ENCODE measurements at places on chromosomes 4 and X. TPM values are rescaled to one million over a fixed set of nuclear protein-coding genes. Genes with fewer than 3 reads are reported as not detected.

DNA sequence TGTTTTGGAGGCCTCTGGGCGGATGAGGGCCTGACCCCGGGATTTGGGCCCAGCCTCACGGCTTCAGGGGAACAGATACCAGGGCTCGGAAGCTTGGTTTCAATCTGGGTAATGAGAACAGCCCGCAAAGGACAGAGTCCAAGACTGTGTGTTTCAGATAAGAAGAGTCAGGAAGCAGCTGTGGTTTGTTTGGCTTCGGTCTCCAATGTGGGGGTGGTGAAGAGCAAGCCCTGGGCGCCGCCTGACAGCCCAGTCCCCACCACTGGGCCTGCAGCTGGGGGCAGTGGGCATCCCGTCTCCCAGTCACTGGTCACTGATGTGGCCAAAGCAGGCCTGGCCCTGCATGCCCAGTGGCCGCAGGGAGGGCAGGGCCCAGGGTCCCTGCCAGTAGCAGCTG is 9.1 kb downstream of the WFS1 start:
- H3K4me3 ChIP-seq, result no peak overlapping the region
- H3K27me3 ChIP-seq, result no peaks in the 10 kb centered on the region
- H3K4me1 ChIP-seq, result no peaks in the 10 kb centered on the region
- no peaks in the 10 kb centered on the region for H3K36me3 ChIP-seq
- no peak for DNase-seq

FBXO8 gene
- total RNA-seq, result 22.9 TPM

GPR119 gene
- not detected for total RNA-seq

TASL gene
- 0.35 TPM for total RNA-seq

- peaks cover 32% of the 10 kb centered on the region for H3K4me1 ChIP-seq
- no peak for DNase-seq
- peak overlapping the region; percentile 81 for H3K27ac ChIP-seq
- H3K27me3 ChIP-seq, result no peaks in the 10 kb centered on the region
- no peak overlapping the region for H3K4me3 ChIP-seq
- peaks cover 2% of the 10 kb centered on the region for H3K36me3 ChIP-seq
These were observed 20.2 kb downstream of the SYAP1 start for GRCh38 chrX:16739574-16739973.

DNA sequence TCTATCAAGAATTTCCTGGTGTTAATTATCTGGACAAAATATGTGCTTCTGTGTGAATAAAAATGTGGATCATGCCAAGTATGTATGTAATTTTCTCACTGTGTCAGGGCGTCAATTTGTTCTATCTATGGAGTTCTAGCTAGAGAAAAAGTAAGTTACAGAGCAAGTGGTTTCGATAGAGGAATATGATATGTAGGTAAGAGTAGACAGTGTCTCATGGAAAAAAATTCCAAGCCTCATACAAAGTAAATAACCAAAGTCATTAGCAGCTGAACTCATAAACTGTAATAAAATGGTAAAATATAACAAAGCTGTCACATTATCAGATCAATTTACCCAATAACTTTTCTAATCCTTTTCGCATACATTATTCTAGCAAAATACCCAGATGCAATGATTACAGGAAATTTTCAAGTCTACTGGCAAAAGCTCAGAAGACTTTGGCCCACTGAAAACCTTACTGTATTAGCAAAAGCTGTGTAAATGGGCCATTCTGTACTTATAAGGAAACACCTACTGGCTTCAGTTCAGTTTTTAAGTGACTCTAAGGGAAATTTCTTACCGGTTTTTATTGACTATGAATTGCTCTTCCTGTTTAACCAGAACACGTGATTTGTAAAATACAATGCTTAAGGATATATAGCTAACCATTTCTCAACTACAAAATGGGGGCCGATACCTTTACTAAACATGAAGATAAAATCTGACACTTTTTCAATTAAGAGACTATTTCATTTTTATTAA is 121.0 kb upstream of the ARSJ start:
- H3K4me1 ChIP-seq, result no peaks in the 10 kb centered on the region
- H3K27ac ChIP-seq, result no peak overlapping the region
- H3K4me3 ChIP-seq, result no peak overlapping the region
- no peaks in the 10 kb centered on the region for H3K27me3 ChIP-seq

GPAT3 gene
- 5.7 TPM for total RNA-seq

DNA sequence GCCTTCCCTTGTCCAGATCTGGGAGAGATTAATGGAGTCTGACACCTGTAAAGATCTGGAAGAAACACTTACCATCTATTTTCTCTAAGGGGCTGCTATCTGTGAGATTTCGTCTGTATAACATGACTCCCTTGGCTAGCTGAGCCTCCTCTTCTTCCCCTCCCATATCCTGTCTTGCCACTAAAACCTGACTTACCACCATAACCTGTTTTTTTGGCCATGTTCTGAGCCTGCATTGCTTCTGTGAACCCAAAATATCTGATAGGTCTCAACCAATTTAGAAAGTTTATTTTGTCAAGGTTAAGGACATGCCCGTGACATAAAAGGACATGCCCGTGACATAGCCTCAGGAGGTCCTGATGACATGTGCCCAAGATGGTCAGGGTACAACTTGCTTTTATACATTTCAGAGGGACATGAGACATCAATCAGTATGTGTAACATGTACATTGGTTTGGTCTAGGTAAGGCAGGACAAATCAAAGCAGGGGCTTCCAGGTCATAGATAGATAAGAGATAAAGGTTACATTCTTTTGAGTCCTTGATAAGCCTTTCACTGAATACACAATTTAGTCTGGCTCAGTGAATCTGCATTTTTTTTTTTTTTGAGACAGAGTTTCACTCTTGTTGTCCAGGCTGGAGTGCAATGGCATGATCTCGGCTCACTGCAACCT is 11.4 kb downstream of the MGST2 start:
- H3K4me1 ChIP-seq, result no peaks in the 10 kb centered on the region
- H3K27ac ChIP-seq, result no peak overlapping the region
- DNase-seq, result no peak
- no peaks in the 10 kb centered on the region for H3K36me3 ChIP-seq

CXorf49 gene
- total RNA-seq, result not detected

GRCh38 chrX:11059933-11060332 is 51.2 kb upstream of the HCCS start:
- H3K4me3 ChIP-seq, result no peak overlapping the region
- H3K27me3 ChIP-seq, result no peaks in the 10 kb centered on the region
- H3K4me1 ChIP-seq, result no peaks in the 10 kb centered on the region
- no peak for DNase-seq
- H3K36me3 ChIP-seq, result no peaks in the 10 kb centered on the region

DNA sequence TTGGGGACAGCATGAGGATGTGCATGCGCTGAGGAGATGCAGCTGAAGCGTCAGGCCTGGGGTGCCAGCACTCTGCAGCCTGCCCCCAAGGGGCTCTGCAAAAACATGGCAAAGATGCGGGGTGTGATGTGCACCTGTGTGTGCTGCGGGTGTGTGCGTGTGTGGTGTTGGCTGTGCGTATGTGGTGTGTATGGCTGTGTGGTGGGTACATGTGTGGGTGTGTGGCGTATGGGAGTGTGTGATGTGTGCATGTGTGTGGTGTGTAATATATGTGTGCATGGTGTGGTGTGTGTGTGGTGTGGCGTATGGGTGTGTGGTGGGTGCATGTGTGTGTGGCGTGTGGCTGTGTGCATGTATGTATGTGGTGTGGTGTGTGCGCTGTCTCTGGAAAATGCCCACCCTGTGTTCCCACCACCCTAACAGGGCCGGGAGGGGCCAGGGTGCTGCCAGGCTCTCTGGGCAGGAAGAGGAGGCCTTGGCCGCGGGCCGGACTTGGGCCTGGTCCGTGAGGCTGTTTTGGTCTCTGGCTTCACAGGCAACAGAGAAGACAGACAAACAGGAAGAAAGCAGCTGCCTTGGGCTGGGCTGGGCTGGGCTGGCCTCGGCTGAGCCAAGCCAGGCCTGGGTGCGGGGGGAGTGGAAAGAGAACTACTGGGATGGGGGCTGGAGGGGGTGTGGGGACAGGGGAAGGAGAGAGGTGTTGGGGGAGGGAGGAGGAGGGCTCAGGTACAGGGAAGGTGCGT is 1.1 kb upstream of the AVPR2 start:
- no peaks in the 10 kb centered on the region for H3K27me3 ChIP-seq
- H3K36me3 ChIP-seq, result no peaks in the 10 kb centered on the region
- DNase-seq, result no peak

DNA sequence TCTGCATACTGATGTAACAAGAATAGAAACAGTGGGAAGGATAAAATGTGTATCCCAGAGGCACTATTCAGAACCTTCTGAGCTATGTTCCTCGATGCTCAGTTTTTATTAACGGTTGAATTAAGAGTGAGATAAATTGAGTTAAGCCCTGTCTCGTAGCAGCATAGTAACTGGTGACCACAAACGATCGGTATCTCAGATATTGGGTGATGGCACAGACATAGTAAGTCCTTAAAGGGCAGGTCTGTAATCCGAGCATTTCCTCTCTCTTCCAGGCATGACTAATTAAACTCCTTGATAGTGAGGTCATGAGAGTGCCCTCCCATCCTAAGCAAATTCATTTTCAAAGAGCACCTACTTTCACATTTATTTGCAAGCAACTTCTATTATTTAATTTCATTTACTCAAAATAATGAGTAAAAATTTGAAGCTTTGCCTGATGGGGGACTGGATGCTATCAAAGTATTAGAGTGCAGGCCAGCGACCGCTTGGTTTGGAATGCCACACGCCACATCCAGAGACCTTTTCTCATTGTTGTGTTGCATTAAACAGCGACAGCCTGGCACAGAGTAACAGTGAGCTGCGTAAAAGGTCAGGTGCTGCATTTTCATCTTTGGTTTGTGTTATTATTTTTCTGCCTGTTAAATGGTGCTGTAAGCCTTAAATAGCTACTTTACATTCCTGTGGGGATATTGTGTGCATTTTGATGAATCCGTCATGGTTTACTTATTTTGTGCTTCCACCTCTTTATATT is 101.9 kb downstream of the PCDH7 start:
- DNase-seq, result no peak
- no peaks in the 10 kb centered on the region for H3K4me1 ChIP-seq
- no peaks in the 10 kb centered on the region for H3K36me3 ChIP-seq

HOPX gene
- 0.42 TPM for total RNA-seq

DNA sequence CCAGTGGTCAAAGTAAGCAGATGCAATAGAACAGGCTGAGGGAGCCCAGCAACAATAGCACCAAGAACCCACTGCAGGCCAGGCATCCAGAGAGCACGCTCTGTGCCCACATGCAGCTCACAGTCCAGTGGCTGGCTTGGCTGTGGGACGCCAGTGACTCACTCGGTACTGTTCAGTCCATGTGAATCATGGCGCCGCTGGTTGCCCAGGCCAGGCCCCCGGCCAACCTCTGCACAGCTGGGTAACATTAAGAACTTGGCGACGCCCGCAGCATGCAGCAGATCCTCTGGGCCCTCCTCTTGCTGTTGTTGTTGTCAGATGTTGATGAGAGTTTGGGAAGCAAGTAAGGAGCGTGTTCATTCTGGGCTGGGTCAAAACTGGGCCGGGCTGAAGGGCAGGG is 60.5 kb downstream of the MSX1 start:
- no peak overlapping the region for H3K4me3 ChIP-seq
- no peaks in the 10 kb centered on the region for H3K4me1 ChIP-seq
- no peak for DNase-seq
- no peaks in the 10 kb centered on the region for H3K27me3 ChIP-seq
- H3K36me3 ChIP-seq, result no peaks in the 10 kb centered on the region

- DNase-seq, result peak; percentile 62
- H3K4me3 ChIP-seq, result peak overlapping the region; percentile 18
- H3K27me3 ChIP-seq, result no peaks in the 10 kb centered on the region
- no peak overlapping the region for H3K27ac ChIP-seq
- no peaks in the 10 kb centered on the region for H3K4me1 ChIP-seq
- no peaks in the 10 kb centered on the region for H3K36me3 ChIP-seq
These were observed 10.4 kb upstream of the TSPYL2 start for GRCh38 chrX:53071604-53072417.

CCSER1 gene
- 0.74 TPM for total RNA-seq

GRCh38 chrX:80016182-80016581 is 1.6 kb downstream of the TBX22 start:
- no peaks in the 10 kb centered on the region for H3K27me3 ChIP-seq
- DNase-seq, result no peak
- H3K27ac ChIP-seq, result no peak overlapping the region
- H3K4me1 ChIP-seq, result no peaks in the 10 kb centered on the region
- H3K36me3 ChIP-seq, result no peaks in the 10 kb centered on the region
- H3K4me3 ChIP-seq, result no peak overlapping the region

CXCL8 gene
- 2.5 TPM for total RNA-seq

IL1RAPL1 gene
- not detected for total RNA-seq

NAA11 gene
- not detected for total RNA-seq

TMEM255A gene
- not detected for total RNA-seq

DNA sequence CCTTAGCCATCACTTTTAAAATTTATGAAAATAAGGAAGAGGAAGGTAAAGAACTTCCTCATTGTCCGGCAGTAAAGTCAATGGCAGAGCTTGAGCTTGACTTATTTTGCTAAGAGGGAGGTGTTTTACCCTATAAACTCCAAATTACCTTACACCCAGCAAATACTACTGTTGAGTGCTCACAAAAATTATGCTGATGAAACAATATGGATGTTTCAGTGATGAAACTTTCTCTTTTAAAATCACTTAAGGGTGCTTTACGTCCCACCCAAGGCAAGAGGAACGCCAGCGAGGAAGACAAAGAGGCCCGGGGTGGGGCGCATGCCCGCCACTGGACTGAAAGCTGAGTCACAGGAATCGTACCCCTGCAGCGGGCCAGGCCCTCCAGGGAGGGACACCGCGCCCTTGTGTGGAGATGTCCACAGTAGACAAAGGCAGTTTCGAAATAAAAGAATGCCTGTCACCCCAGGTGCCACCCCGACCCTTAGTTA is 560 bp upstream of the TMSB4X start:
- peaks cover 3% of the 10 kb centered on the region for H3K27me3 ChIP-seq
- H3K27ac ChIP-seq, result peak overlapping the region; percentile 80
- DNase-seq, result peak; percentile 53
- no peaks in the 10 kb centered on the region for H3K4me1 ChIP-seq
- no peaks in the 10 kb centered on the region for H3K36me3 ChIP-seq
- H3K4me3 ChIP-seq, result peak overlapping the region; percentile 73

DNA sequence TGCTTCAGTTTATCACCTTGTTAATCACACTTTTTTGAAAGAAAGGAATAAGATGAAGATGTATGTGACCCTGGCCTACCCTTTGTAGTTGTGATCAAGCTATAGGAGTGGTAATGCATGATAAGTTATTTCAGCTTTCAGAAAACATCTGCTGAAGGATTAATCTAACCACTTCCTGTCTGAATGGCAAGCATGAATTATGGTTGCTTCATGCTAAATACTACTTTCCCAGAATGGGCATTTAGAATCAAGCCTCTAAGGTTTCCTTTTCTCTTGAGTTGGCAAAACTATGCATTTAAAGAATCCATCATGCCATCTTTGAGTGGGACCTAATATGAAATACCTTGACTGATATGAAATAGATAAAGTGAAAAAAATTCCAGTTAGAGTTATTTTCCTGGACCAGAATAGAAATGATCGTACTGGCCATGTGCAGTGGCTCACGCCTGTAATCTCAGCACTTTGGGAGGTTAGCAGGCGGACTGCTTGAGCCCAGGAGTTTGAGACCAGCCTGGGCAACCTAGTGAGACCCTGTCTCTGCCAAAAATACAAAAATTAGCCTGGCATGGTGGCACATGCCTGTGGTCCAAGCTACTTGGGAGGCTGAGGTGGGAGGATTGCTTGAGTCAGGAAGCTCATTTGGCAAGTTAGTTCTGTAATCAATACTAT is 59.1 kb downstream of the ANXA3 start:
- H3K36me3 ChIP-seq, result no peaks in the 10 kb centered on the region
- no peak overlapping the region for H3K27ac ChIP-seq
- no peak overlapping the region for H3K4me3 ChIP-seq
- no peaks in the 10 kb centered on the region for H3K4me1 ChIP-seq

PAGE2 gene
- not detected for total RNA-seq

CACNA1F gene
- total RNA-seq, result not detected

HPGD gene
- total RNA-seq, result 85.2 TPM

USP26 gene
- total RNA-seq, result not detected

Measured in right lobe of liver (tissue), 6 donors.